ENCODE measurements at places on chromosomes 1 and 21.

DNA sequence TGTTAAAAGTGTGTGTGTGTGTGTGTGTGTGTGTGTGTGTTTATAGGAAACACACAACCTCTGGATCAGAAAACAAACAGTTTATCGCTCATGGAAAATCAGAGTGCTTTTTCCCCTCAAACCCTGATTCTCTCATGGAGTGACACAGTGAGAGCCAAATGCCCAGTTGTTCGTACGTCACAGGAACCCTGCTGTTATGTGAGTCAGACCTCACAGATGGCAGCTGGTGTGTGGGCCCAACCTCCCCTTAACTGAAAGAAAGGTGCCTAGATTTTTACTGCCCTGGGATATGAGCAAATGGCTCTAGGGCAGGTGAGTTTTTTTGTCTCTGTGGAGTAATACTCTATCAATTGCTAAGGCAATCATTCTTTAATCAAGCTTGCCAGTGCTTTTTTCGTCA lies 1788.1 kb downstream of the BRINP3 start:
- DNase-seq = no peak

- no peak for DNase-seq
Observed at GRCh38 chr1:41670217-41670957, 185.9 kb upstream of the EDN2 start.

DNA sequence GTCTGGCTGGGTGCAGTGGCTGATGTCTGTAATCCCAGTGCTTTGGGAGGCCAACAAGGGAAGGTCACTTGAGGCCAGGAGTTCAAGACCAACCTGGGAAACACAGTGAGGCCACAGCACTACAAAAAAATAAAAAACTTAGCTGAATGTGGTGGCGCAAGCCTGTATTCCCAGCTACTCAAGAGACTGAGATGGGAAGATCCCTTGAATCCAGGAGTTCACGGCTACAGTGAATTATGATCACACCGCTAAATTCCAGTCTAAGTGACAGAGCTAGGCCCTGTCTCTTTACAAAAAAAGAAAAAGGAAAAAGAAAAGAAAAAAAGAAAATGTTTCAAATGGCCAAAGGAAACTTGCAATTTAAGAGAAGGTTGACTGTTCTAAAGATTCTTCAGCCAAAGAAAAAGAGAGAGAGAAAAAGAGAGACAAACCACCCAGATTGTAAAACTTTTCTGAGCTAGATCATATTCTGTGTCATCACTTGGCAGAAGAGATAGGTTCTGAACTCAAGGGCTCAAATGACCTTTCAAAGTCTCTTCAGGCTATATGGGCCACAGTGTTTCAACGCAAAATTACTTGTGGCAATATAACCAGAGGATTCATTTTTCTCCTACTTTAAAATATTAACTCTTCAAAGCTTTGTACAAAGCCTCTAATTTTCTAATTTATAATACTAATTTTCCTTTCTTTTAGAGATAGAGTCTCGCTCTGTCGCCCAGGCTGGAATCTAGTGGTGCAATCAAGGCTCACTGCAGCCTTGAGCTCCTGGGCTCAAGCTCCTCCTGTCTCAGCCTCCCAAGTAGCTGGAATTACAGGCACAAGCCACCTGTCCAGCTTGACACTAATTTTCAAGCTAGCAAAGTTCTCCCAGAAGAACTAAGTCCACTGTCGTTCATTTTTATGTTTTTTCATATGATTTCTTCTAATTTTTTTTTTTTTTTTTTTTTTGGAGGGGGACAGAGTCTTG lies 20.5 kb downstream of the ARID4B start:
- DNase-seq = no peak

- DNase-seq = no peak
Observed at GRCh38 chr21:41712201-41712600, 54.7 kb downstream of the RIPK4 start.

DNA sequence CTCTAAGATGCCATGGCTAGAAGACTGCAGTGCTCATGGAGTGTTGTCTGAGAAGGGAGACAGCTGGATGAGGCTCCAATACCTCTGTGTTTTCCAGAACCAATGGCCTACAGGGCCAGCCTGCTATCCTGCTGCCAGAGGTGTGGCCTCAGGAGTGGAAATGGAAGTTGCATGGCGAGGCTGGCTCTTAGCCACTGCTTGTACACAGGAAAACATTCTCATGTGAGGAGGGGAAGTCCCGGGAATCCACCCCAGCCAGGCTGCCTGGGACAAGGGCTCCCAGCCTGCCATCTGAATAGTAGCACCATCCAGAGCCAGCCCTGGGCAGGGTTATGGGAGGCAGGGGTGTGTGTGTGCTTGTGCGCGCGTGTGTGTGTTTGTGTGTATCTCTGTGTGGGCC lies 56.5 kb downstream of the SDC3 start:
- no peak for DNase-seq

DNA sequence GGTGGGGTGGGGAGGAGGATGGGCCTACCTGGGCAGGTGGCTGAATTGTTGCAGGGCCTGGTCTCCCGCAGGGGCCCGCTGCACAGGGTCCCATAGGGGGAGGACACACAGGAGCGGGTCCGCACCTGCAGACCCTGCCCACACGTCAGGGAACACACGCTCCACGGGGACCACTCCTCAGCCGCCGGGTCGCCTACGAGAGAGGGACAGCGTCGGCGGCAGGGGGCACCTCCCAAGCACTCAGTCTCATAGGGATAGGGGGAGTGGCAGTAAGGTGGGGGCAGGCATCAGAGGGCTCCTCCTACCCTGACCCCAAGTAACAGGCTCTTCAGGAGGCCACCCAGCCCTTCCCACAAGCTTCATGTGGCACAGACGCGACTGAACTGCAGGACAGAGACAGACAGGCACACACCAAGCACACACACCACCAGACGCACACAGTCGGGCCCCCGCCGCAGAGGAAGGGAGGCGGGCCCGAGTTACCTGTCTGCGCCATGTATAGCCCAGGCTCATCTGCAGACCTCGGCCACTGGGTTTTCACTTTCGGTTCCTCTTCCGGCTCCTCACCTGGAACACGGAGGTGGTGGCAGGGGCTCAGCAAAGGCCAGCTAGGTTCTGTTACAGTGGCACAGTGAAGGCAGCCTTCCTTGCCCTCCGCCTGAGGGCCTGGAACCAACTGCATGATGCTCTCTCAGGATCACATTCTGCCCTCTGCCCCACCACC lies 19.8 kb downstream of the ADGRB2 start:
- DNase-seq = no peak

- no peak for DNase-seq
Observed at GRCh38 chr1:60746278-60746791, 336.0 kb upstream of the NFIA start.

DNA sequence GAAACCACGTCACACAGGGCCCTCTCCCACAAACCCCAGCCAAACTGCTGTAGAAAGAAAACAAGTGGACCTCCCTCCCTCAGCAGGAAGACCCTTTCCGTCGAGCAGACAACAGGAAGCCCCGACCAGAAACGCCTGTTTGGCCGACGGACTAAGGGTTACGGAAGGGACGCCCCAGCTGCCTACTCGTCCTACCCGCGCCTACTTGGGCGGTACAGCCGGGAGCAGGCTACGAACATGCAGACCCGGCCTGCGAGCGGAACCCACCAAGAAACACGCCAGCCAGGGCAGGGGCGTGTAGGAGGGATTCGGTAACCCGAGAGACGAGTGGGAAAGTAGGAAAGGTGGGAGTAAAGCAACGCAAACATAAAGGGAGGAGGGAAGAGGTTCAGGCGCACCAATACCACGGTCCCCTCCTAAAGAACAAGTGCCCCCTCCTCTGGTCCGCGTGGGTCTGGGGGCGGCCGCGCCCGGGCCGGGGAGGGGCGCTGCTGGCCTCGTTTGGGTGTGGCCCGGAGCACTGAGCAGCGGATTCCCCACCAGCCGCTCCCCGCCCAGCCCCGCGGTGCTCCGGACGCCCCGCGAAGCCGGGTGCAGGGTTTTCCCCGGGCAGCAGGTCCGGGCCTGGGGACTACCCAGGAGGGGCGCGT lies 450 bp downstream of the S100A10 start:
- DNase-seq = no peak

- DNase-seq = no peak
Observed at GRCh38 chr1:243345205-243345604, 89.4 kb downstream of the SDCCAG8 start.

DNA sequence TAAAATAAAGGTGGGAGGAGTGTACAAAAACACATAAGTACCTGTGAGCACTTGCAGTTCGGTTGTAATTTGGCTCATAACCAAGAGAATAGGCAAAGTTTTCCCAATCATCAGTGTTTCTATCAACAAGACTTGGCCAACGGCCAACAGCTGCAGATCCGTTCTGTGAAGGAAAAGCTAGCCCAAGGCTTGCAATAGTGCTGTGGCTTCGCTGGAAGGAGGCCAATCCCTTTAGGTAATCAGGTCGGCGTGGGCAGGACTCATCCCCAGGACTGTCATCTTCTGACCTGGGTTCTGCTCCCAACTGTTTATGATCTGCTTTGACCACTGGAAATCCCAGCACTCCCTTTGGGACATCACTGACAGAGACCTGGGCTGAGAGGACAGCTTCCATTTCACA lies 107.8 kb downstream of the LYST start:
- DNase-seq = no peak

- no peak for DNase-seq
Observed at GRCh38 chr1:167135281-167135840, 41.5 kb downstream of the STYXL2 start.

GRCh38 chr1:72434070-72434469 lies 151.7 kb upstream of the NEGR1 start:
- DNase-seq = no peak

DNA sequence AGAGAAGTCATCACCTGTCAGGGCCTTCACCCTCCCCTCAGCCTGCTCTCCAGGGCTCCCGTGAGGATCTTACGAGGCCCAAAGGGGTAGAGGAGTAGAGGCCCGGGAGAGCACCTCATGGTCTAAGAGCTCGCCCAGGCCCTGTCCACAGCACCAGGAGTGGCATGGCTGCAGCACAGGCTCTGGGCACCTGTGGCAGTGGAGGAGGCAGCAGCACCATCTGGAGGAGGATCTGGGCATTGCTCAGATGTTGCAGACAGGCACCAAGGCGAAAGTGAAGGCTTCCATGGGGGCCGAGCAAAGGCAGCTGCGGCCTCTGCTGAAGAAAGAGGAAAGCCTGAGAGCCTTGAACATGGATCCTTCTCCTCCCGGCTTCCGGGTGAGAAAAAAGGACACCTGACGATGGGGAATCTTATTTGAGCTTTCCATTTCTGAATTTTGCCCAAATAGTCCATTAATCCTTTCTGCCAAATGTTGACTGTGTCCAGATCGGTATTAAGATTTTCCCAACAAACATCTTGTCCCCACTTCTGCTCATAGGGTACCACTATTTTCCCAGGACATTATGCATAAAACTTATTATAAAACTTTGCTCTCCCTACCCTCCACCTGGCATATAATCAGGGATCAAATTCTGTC lies 604.7 kb downstream of the PTPRC start:
- DNase-seq = no peak

DNA sequence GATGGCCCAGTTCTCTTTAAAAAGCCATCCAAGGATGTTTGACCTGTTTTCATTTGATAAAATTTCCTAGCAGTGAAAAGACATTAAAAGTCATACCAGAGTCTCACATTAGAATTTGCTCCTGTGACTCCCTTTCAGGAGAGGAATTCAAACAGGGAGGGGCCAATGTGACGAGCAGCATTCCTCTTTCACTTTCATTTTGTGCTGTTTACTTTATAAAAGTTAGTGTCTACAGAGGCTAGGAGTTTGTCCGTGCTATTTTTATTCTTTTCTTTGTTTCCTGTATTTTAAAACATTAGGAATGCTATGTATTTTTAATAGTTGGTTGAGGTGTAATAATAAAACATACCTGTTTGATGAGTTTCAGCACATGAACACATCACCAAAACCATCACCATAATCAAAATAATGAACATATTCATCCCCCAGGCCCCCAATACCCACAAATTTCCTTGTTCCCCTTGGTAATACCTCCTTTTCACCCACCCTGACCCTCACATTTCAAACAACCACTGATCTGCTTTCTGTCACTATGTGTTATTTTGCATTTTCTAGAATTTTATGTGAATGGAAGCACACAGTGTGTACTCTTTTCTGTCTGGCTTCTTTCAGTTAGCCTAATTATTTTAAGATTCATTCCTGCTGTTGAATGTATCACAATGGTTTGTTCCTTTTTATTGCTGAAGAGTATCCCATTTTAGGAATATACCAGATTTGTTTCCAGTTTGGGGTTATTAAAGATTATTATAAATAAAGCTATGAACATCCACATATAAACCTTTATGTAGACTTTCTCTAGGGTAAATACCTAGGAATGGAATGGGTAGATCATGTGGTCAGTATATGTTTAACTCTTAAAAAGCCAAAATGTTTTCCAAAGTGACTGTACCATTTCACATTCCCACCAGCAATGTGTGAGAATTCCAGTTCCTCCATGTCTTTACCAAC lies 129.5 kb downstream of the TENT5C start:
- no peak for DNase-seq

- DNase-seq = no peak
Observed at GRCh38 chr1:145826030-145826429, 2.0 kb downstream of the POLR3C start.

GRCh38 chr1:241413974-241414373 lies 57.0 kb upstream of the RGS7 start:
- DNase-seq = no peak

GRCh38 chr21:18518054-18518481 lies 114.5 kb upstream of the TMPRSS15 start:
- no peak for DNase-seq

DNA sequence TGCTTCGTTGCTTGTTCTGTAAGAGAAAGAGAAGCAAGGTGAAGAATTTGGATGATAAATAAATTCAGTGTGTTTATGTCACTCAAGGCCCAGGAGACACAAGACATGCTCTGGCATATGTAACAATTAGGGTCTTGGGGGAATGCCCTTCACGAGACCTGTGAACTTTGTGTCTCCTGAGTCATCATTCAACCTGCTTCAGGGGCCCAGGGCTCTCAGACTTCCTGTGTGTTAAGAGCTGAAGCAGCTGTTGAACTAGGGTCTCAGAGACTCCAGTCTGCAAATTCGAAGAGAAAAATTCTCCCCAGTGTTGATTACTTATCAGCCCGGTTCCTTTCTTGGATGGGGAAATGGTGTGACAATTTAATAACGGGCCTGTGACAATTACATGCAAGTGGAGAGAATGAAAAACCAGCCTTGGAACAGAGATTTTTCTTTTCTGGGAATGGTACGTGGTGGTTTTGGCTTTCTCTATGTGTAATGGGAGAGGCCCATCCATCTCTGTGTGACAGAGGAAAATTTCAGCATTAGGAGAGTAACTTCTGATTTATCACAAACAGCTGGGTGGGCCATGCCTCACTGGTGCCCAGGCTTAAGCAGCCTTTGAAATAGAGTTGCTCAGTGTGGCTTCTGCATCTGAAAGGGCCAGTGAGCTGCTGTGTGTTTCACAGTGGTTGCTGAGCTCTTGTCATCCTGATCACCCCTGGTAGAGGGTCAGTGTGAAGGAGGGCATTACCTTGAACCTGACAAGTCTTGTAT lies 22.4 kb downstream of the HUNK start:
- no peak for DNase-seq

GRCh38 chr1:55695552-55695951 lies 480.4 kb upstream of the USP24 start:
- DNase-seq = no peak

Data from vagina (tissue), 2 donors.